ENCODE measurements at places on chromosomes 3 and 15.

- no peak for DNase-seq
These were observed 8.5 kb downstream of the MFN1 start for GRCh38 chr3:179355996-179356395.

- DNase-seq: no peak
These were observed 264.1 kb downstream of the ADAMTSL3 start for GRCh38 chr15:83918011-83918410.

DNA sequence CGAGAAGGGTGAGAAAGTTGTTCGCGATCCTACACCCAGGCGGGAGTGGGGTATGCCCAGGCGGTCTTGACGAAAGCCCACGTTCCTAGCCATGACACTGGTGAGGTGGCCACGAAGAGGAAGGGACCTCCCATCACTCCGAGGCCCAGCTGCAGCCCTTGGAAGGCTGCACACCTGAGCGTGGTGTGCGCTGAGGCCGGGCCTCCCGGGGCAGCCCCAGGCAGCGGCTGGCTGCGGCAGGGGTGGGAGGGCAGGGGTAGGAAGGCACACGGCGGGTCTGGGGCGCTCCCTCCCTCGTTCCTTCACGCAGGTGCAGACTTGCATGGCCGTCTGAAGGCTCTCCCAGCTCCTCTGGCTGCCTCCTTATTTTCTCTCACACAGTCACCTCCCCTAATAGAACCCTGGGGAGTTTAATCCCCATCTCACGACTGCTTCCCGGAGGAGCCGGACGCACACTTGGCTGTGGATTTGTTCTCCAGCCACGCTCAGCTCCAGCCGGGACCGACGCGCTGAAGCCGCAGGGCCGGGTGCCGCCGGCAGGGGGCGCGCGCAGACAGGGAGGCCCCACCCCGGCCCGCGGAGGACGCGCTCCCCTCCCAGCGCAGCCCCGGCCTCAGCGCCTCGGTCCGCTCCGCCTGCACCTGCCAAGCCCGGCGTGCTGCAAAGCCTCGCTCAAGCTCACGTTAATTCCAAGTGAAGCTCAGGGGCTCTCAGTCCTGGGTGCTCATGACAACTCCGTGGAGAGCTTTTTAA lies 37.8 kb upstream of the MUC4 start:
- no peak for DNase-seq

DNA sequence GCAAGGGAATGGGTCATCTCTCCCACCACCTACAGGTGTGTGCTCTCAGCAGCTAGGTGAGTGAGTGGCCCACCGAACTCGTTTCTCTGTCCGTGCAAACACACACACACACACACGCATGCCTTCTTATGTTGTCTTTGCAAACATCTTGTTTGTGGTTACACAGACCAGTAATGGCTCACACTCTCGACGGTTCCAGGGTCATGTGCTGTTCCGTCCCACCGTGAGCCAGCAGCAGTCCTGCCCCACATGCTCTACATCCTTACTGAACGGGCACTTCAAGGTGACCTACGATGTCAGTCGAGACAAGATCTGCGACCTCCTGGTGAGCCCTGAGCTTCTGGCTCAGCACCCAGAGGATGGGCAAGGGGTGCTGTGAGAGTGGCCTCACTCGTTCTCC lies 4.3 kb downstream of the ITIH1 start:
- no peak for DNase-seq

- no peak for DNase-seq
These were observed 261.6 kb upstream of the LMCD1 start for GRCh38 chr3:8239718-8240695.
